ENCODE measurements at places on chromosomes 2 and 18.
A peak's percentile ranks its signal among the peaks of the same experiment; 100 is the strongest.

DNA sequence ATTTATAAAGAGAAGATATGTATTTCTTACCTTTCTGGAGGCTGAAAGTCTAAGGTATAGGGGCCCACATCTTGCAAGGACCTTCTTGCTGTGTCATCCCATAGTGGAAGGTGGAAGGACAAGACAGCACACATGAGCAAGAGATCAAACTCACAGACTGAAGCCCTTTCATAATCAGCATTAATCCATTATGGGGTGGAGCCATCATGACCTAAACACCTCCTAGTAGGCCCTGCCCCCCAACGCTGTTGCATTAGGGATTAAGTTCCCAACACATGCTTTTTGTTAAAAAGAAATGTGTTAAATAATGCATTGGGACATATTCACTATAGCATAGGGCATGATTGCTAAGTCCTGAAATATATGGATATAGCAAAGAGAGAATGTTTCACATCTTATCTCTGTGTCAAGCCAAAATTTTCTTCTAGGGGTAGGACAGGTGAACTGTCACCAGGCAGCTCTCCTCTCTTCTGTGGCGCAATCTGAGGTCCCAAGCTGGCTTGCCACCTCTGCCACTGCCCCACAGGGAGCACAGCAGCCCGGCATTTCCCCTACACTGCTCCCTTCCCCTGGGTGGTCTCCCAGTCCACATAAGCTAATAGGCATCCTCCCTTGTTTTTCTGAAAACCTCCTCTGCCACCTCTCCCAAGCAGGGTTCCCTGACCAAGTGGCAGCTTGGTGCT, 8.3 kb upstream of the CTIF start:
- no peak for DNase-seq

GRCh38 chr2:158795195-158795924, at the start of gene DAPL1:
TSS of gene DAPL1 (plus strand) at chr2:158795317. CDS start at chr2:158795373, 56 bp downstream.
- DNase-seq = peak; percentile 37

- peak; percentile 2 for DNase-seq
Measured at GRCh38 chr18:64082054-64082453, 66.8 kb downstream of the LINC00305 start.

DNA sequence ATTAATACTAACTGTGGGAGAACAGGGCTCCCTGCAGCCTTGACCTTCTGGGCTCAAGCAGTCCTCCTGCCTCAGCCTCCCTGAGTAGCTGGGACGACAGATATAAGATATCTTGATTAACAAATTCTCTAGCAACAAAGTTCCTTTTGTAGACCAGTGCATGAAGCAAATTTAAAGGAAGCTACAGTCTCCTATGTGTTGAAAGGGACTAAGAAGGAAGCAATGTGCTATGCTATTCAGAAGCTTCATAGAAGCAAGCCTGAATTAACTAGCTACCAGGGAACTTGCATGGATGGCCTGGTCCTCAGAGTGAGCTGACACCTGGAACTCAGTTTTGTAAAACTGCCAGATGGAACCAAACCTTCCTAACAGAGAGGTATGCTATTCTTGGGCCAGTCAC, 33.2 kb downstream of the RAPH1 start:
- no peak for DNase-seq

- no peak for DNase-seq
Measured at GRCh38 chr2:3965211-3965610, 261.8 kb downstream of the DCDC2C start.
